ENCODE measurements at places on chromosomes 7 and 10.

- DNase-seq = no peak
Observed at GRCh38 chr10:17645621-17646345, 1.8 kb downstream of the STAM start.

DNA sequence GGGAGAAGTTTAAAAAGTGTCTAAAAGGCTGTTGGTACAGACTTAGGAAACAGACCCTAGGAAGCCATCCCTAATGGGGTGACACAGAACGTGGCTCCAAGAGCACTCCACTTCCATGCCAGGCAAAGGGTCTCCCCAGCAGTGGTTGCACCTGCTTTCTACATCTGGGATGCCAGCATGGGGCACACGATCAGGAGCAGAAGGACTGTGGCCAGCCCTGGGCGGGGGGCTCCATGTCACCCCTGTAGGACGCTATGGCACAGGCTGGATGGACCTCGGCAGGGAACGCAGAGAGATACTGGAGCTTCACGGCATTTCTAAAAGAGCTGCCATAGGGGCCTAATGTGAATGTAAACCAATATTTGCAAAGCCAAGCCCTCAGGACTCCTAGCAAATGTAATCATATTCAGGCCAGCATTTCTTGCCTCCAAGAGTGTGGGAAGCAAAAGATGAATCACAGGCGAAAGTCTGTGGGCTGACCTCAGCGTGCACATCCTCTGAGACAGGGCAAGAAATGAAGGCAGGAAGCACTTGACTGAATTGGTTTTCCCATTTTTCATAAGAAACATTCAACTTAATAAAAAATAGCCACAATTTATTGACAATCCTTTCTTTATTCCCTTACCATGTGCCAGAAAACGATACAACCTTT lies 93.9 kb downstream of the ATXN7L1 start:
- DNase-seq = no peak

GRCh38 chr7:157462840-157463239 lies 126.0 kb downstream of the DNAJB6 start:
- DNase-seq = no peak

- DNase-seq = peak; percentile 50
Observed at GRCh38 chr7:131507592-131508331, 48.7 kb downstream of the PODXL start.

- no peak for DNase-seq
Observed at GRCh38 chr10:131892806-131893675, 7.8 kb upstream of the PPP2R2D start.

- DNase-seq = no peak
Observed at GRCh38 chr10:1643161-1643907, 94.0 kb downstream of the ADARB2 start.

GRCh38 chr7:46320956-46321355 lies 399.9 kb upstream of the IGFBP3 start:
- DNase-seq = no peak

- DNase-seq = no peak
Observed at GRCh38 chr10:48805848-48806247, 121.2 kb downstream of the WDFY4 start.

DNA sequence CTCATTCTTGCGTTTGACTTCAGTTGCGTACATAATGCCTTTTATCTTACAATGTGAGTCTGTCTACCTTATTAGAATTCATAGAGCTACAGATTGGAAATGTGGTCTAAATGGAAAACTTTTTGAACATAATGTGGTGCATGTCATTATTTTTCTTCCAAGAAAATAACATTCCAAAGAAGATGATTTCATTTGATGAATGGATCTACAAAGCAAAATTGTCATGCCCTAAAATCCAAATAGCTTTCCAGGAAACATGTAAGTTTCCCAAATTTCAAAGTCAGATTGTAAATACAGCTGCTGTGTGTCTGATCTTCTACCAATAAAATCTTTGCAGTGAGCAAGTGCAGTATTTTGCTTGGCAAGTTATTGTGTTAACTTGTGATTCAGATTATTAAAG lies 101.8 kb upstream of the FZD8 start:
- no peak for DNase-seq

- no peak for DNase-seq
Observed at GRCh38 chr7:28423918-28424514, 11.7 kb downstream of the CREB5 start.

GRCh38 chr10:23345861-23346260 lies 1.3 kb upstream of the C10orf67 start:
- DNase-seq = no peak

GRCh38 chr10:103540722-103541121 lies 47.2 kb downstream of the NEURL1 start:
- DNase-seq = no peak

DNA sequence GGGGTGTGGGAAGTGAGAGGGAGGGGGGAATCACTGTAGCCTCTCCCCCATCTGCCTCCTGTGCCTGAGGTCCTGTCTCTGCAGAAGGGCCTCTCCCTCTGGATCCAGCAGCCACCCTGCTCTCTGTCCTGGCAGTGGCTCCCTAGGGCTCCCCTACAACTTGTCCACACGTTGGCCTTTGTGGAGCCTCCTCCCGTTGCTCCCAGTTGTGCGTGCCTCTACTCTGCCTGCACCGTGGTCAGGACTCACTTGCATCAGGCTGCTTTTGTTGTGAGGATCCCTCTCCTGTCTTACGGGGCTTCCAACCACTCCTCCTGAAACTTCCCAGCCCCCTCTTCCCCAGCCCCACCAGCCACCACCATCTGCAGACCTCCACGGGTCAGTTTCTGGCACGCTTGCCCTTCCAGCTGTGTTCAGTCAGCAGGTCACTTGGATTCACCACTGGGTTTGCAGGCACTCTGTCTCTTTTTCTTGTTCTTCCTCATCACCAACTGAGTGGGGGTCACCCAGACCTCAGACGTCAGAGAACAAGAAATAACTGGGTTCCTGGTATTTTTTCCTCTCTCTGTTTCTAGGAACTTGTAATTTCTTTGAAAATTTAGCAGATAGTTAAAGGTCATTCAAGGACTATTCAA lies 62.3 kb downstream of the RAMP3 start:
- no peak for DNase-seq

- no peak for DNase-seq
Observed at GRCh38 chr7:150451097-150451793, 815 bp downstream of the GIMAP8 start.

- no peak for DNase-seq
Observed at GRCh38 chr7:55509322-55509721, 63.0 kb downstream of the VOPP1 start.

DNA sequence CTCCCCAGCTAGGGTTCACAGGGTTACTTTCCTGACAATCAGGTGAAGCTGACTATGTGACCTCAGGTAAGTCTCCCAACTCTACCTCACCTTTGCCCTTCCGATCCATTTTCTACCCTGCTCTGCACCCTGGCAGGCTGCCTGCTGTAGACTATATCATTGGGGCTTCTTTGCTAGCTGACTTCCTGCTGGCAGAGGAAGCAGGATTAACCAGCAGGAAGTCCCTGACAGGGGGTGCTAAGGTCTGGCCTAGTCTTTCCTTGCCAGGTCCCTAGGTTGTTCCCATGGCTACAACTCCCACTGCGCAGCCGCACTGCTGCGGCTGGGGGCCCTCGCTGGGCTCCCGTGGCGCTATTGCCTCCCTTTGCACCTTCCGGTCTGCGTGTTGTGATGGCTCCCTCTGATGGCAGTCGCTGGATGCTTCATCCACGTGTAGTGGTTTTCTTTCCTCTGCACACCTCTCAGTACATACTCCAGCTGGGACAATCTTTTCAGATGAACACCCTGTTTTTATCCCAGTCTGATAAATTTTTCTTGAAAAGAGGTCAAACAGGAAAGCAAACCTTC lies 365.9 kb downstream of the REEP3 start:
- DNase-seq = no peak

GRCh38 chr7:13017333-13017857 lies 330.0 kb downstream of the ARL4A start:
- DNase-seq = no peak

GRCh38 chr7:139043823-139044812 lies 8.3 kb upstream of the ZC3HAV1L start:
- peak; percentile 59 for DNase-seq

- DNase-seq = no peak
Observed at GRCh38 chr7:20797462-20798080, 10.9 kb upstream of the SP8 start.

DNA sequence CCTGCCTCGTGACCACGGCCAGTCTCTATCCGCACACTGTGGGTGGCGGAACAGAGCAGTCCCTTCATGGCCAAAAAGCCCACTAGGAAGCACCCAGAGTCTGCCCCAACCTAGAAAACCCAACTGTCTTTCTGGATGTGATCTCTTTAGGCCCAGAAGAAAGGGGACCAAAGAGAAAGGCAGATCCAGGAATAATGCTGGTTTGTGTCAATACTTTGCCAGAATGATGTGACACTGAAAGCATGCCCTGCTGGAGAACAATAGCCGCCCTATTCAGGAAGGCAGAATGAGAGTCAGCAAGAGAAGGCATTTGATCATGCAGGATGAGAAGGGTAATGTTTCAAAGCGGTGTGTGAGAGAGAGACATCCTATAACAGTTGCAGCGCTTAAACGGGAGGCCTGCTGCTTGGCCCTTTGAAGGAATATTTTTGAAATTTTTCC lies 274.7 kb downstream of the USP6NL start:
- no peak for DNase-seq

- no peak for DNase-seq
Observed at GRCh38 chr10:18681366-18681765, 22.1 kb downstream of the ARL5B start.

GRCh38 chr7:157266272-157266671 lies 70.5 kb upstream of the DNAJB6 start:
- no peak for DNase-seq

GRCh38 chr10:7412928-7413282 lies 2.1 kb upstream of the SFMBT2 start:
- no peak for DNase-seq

- DNase-seq = no peak
Observed at GRCh38 chr10:11763501-11763861, 21.3 kb downstream of the ECHDC3 start.

- no peak for DNase-seq
Observed at GRCh38 chr10:107865691-107866090, 701.2 kb upstream of the SORCS1 start.

- DNase-seq = no peak
Observed at GRCh38 chr7:131670406-131670805, 114.0 kb upstream of the PODXL start.

- no peak for DNase-seq
Observed at GRCh38 chr10:118870467-118871243, 115.9 kb upstream of the CACUL1 start.

DNA sequence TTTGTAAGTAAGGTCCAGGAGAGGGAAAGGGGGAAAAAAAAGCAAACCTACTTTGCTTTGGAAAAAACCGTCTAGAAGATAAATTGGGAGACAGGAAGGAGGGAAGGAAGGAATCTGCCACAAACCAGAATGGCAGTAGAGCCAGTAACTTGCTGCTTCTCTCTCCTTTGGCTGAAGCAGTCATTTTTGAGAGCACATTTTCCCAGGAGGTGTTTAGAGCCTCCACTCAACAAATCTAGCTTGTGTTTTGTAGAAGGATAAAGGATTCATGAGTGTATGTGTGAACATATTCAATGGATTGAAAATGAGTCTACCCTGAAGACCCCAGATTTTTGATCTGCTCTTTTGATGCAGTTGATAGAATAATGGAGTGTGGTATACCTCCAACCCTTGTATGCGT lies 2.6 kb downstream of the NRG3 start:
- DNase-seq = no peak

- DNase-seq = no peak
Observed at GRCh38 chr7:106613848-106614560, 47.0 kb downstream of the CCDC71L start.

- no peak for DNase-seq
Observed at GRCh38 chr7:155255621-155256020, 42.1 kb upstream of the INSIG1 start.

DNA sequence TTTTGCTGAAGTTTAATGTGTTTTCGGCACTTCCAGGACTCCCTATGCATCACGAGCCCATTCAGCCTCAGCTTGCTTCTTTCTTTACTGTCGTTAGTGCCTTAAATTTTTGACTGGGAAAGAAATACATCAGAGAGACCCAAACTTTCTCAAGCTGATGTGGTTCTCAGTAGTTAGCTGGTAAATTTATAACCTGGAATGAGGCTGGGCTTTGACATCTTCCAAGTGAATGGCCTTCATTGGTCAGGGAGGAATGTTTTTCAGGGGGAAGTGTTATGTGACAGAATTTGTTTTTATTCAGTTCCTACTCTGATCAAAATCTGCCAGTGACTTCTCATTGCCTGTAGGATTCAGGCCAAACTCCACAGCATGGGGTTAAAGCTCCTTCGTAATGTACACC lies 296.9 kb downstream of the SORCS3 start:
- DNase-seq = no peak

GRCh38 chr7:43295429-43295828 lies 183.0 kb downstream of the HECW1 start:
- no peak for DNase-seq

- no peak for DNase-seq
Observed at GRCh38 chr10:61285749-61286148, 167.4 kb downstream of the TMEM26 start.

DNA sequence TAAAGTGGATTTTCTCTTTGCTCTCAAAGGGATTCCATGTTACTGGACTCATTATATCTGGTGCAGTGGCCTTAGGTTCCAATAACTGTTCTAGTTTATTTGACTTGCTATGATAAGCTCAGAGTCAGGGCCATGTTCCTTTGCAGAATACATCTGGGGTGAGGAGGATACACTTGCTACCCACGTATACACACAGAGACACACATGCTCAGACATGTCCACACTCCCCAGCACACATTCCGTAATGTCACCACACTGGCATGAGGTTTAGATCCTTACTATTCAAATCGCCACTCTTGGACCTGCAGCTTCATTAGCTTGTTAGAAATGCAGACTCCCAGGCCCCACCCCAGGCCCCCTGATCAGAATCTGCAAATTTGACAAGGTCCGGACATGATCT lies 195.3 kb downstream of the BMPER start:
- no peak for DNase-seq

GRCh38 chr7:53697913-53698312 lies 662.5 kb downstream of the POM121L12 start:
- DNase-seq = no peak

DNA sequence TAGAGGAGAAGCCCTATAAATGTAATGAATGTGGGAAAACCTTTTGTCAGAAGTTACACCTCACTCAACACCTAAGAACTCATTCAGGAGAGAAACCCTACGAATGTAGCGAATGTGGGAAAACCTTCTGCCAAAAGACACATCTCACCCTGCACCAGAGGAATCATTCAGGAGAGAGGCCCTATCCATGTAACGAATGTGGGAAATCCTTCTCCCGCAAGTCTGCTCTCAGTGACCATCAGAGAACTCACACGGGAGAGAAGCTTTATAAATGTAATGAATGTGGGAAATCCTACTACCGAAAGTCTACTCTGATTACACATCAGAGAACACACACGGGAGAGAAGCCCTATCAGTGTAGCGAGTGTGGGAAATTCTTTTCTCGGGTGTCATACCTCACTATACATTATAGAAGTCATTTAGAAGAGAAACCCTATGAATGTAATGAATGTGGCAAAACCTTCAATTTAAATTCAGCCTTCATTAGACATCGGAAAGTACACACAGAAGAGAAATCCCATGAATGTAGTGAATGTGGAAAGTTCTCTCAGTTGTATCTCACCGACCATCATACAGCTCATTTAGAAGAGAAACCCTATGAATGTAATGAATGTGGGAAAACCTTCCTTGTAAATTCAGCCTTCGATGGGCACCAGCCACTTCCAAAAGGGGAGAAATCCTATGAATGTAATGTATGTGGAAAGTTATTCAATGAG lies 18.9 kb downstream of the RBAK start:
- no peak for DNase-seq

- no peak for DNase-seq
Observed at GRCh38 chr10:103731609-103732270, 123.6 kb downstream of the SH3PXD2A start.

GRCh38 chr10:58824396-58824795 lies 311.7 kb downstream of the BICC1 start:
- no peak for DNase-seq
